T-helper 17 cell (primary cell): ENCODE measurements at places on chromosomes 12 and 14.
A peak's percentile ranks its signal among the peaks of the same experiment; 100 is the strongest.

DNA sequence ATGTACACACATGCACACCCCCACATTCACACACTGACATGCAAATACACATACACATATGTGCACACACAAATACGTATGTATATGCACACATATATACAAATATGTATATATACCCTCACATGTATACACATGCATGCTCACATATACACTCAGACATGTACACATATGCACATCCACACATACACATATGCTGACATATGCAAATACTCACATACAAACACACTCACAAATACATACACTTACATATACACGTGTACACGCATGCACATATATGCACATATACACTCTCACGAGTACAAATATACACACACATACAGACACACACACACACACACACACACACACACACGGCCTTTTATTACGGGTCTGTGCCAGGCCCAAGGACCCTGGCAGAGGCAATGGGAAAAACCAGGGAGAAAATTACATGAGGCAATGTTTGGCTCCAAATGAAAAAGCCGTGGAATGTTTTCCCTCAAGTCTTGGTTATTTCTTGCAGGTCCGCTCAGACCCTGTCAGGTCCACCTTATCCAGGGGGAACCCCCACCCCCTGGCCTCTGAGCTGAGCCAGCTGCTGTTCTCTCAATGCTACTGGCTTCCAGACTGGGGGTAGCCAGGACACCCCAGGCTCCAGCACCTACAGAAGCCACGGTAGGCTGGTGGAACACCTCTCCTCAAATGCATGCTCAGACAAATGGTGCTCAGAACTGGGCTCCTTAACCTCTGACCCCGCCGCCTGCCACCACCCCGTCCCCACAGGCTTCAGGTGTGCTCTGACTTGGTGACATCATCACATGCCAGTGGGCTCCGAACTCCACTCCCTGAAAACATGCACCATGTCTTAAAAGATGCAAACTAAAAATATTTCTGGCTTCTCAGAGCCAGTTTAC is 54.7 kb downstream of the BCL11B start:
- DNase-seq: no peak

- no peak for DNase-seq
Observed at GRCh38 chr14:104655128-104655848, 34.1 kb upstream of the INF2 start.

DNA sequence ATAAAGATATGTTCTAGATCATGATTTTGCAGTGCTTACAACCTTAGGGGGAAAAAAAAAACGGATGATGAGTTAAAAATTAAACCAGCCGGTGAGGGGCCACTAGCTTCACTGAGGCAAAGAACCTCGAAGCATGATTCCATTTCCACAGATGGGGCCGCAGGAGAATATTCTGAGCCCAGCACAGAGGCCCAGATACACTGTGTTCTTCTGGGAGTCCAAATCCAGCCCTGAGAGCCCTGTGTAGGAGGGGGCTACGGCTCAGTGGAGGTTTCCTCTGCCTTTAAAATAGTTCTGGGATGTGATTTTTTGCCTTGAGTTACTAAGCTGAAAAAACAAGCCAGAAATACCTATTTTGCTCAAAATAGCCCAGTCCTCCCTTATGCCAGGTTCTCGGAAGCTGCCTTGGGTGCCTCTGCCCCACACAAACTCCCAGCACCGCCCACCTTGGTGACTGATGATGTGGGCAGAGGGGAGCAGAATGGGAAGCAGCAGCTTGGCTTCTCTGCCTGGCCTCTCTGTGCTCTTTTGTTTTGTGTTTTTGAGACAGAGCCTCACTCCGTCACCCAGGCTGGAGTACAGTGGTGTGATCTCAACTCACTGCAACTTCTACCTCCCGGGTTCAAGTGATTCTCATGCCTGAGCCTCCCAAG is 105.4 kb upstream of the BCL2L14 start:
- no peak for DNase-seq

DNA sequence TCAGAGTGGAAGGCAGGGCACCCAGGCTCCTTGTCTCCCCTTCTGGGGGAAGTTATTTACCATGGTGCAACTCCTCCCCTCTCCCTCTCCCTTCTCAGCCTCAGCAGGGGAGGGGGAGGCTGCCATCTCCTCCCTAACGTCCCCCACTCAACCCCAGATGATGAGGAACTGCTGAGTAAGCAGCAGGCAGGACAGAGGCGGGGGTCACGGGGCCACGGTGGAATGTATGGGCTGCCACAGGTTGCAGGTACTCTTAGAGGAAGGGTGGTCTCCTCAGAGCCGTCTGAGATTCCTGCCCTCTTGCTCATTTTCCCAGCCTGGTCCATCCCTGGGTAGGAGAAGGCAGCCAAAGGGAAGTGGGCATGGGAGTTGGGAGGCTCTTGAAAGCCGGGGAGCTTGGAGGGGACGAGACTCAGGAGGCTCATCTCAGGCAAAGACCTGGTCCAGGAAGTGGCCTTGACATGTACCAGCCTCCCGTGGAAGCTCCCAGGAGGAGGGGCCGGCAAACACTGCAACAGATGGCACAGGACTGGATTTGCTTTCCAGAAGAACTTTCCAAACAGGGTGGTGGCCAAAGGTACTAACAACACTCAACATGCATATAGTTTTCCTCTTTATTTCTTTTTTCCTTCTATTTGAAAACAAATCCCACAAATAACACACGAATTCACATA is 19.0 kb downstream of the RIN3 start:
- DNase-seq: no peak

- DNase-seq: no peak
Observed at GRCh38 chr12:116376354-116377193, 99.1 kb upstream of the MED13L start.

DNA sequence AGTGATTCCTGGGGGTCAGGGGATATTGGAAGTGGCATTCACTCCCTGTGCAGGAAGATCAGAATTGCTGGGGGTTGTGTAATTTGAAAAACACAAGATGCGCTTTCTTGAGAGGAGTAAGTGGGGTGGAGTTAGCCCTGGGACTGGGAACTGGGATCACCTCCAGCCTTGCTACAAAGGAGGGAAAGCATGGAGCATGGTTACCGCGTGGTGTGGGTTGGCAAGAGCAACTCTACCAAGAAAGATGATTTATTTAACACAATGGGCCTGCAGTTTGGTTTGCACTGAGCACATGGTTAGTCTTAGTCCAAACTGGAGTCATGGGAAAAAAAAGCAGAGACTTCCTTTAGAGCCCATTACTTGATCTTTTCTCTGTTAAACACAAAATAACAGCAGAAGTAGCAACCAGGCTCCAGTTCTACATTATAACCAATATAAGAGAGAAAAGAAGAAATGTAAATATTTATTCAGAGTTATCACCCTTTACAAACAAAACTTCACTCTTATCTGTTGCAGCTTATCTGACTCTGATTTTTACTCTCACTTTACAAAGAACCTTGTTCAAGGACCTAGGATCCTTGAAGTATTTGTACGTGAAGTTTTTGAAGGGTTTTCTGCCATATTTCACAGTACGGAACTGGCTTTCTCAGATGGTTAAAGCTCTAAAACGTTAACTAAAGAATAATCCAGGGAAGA is 2.1 kb upstream of the NIN start:
- no peak for DNase-seq

- DNase-seq: no peak
Observed at GRCh38 chr12:162467-163307, 51.3 kb downstream of the SLC6A12 start.

GRCh38 chr14:97298331-97298730 is 501.1 kb downstream of the VRK1 start:
- no peak for DNase-seq

GRCh38 chr14:53710615-53711014 is 246.0 kb downstream of the BMP4 start:
- DNase-seq: no peak

DNA sequence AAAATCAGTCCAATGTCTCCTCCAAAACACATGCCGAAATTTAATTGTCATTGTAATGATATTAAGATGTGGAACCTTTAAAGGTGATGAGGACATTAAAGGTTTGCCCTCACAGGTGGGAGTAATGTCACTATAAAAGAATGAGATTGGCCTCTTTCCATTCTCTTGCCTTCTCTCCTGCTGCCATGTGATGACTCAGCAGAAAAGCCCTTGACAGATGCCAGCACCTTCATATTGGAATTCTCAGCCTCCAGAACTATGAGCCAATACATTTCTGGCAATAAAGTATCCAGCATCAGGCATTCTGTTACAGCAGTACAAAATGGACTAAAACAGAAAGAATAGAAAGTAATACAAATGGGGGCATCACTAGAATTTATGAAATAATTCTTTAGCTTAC is 609.7 kb downstream of the SLC16A7 start:
- no peak for DNase-seq

DNA sequence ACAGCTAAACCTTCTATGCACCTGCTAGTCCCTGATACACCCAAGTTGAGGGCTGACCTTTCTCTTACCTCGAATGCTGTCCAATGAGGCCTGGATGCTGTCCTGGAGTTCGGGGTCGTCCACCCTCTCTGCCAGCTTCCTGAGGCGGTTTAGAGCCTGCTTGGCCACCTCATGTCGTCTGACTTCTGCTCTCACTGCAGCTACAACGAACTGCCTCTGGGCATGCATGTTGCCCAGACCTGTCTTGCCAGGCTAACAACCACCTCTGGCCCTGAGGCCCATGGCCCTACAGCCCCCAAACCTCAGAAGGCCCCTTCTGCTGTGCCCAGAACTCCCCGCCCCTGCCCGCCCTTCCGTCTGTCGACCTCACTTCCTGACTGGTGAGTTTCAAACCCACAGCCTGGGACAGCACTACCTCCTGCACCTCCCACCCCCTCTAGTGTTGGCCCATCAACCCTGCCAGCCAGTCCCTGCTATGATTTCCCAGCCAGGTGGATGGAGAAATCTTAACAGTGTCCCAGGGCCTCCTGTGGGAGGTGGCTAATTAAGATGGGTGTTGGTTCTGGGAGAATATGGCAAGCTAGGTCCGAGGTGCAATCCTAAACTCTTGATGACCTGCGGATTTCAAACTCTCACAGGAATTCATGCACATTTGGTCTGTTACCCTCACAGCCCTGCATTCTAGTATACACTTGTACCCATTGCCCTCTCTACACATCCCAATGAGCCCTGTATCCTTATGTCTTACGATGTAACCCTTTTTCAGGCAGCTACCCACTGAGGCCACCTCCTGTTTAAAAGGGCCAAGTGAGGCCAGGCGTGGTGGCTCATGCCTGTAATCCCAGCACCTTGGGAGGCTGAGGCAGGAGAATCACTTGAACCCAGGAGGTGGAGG is 2.7 kb upstream of the TSPAN31 start:
- peak; percentile 61 for DNase-seq

- no peak for DNase-seq
Observed at GRCh38 chr12:14138495-14138894, 157.1 kb upstream of the GRIN2B start.

- DNase-seq: no peak
Observed at GRCh38 chr12:105935981-105936380, 202.8 kb downstream of the NUAK1 start.

DNA sequence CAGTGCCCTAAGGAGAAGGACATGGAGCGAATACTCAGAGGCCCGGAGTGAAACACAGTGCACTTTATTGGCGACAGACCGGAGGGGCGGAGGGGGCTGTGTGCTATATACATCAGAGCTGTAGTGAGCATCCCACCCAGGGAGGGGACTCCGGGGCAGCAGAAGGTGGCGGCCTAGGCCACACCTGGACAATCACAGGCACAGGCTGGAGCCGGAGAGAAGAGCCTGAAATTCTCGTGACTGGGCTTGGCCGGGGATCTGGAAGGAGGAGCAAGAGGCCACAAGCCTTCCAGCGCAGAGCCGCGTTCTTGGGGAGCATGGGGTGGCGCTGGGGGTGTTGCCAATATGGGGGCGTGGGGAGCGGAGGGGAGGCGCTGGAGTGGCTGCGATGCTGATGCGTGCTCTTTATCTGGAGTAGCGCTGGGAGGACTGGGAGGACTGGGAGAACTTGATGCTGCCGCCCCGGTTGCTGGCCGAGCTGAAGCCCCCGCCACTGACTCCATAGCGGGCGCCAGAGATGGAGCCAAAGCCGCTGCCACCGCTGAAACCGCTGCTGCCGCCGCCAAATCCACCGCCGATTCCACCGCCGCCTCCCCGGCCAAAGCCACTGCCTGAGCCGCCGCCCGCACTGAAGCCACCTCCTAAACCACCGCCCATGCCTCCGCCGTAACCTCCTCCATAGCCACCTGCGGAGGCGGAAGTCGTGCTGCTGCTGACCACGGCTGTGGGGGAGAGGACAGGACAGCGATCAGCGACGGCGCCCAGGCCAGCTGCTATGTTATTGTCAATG is 6.1 kb downstream of the KRT3 start:
- DNase-seq: no peak

- no peak for DNase-seq
Observed at GRCh38 chr12:15868186-15868585, 14.0 kb upstream of the STRAP start.

GRCh38 chr12:15767301-15767700 is 21.9 kb downstream of the EPS8 start:
- DNase-seq: no peak

- DNase-seq: no peak
Observed at GRCh38 chr14:64438181-64438841, 27.0 kb upstream of the AKAP5 start.

- no peak for DNase-seq
Observed at GRCh38 chr12:66500091-66500490, 178.8 kb downstream of the GRIP1 start.

GRCh38 chr12:2552000-2552756 is 242.6 kb upstream of the FKBP4 start:
- DNase-seq: no peak

GRCh38 chr12:54596526-54596946 is 8.1 kb upstream of the PPP1R1A start:
- DNase-seq: no peak

- DNase-seq: no peak
Observed at GRCh38 chr12:111942557-111942956, 70.4 kb downstream of the TMEM116 start.

DNA sequence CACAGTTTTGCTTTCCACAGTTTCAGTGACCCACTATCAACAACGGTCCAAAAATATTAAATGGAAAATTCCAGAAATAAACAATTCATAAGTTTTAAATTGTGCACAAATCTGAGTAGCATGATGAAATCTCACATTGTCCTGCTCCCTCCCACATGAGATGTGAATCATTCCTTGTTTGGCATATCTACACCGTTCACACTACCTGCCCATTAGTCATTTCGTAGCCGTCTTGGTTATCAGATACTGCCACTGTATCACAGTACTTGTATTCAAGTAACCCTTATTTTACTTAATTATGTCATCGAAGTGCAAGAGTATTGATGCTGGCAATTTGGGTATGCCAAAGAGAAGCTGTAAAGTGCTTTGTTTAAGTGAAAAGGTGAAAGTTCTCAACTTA is 145.3 kb downstream of the SLC5A8 start:
- DNase-seq: no peak

- DNase-seq: no peak
Observed at GRCh38 chr14:24845851-24846250, 204.1 kb downstream of the STXBP6 start.

DNA sequence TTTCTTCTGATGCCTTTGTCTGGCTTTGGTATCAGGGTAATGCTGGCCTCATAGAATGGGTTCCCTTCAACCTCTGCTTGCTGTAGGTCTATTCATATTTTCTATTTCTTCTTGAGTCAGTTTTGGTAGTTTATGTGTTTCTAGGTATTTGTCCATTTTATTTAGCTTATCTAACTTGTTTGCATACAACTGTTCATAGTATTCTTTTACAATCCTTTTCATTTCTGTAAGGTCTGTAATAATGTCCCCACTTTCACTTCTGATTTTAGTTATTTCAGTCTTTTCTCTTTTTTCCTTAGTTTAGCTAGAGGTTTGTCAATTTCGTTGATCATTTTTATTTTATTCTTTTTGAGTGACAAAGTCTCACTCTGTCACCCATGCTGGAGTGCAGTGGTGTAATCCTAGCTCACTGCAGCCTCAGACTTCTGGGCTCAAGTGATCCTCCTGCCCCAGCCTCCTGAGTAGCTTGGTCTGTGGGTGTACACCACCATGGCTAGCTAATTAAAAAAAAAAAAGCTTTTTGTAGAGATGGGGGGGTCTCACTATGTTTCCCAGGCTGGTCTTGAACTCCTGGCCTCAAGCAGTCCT is 11.7 kb downstream of the TTLL5 start:
- no peak for DNase-seq
